ENCODE measurements at places on chromosomes 3 and 15. TPM values are rescaled to one million over a fixed set of nuclear protein-coding genes. Genes with fewer than 3 reads are reported as not detected.

- DNase-seq = no peak
These were observed 262.1 kb upstream of the CHRM5 start for GRCh38 chr15:33706173-33706572.

- no peak for DNase-seq
These were observed 296.7 kb upstream of the LYSMD4 start for GRCh38 chr15:100029868-100030479.

DNA sequence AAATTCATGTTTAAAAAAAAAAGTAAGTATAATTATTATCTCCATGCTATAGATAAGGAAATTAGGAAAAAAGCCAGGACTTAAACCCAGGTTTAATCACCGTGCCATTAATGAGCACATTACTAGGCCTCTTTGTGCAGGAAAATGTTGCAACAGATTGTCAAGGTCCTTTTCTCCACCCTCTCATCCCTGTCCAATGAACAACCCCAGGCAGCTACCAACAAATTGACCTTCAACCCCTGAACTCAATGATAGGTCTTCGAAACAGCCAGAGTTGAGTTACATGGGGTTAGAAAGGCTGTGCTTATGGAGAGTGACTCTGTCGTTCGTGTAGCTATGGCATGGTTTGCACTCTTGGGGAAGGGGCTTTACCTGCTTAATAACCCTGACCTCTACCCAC, 84.2 kb upstream of the CTNNB1 start:
- no peak for DNase-seq

DNA sequence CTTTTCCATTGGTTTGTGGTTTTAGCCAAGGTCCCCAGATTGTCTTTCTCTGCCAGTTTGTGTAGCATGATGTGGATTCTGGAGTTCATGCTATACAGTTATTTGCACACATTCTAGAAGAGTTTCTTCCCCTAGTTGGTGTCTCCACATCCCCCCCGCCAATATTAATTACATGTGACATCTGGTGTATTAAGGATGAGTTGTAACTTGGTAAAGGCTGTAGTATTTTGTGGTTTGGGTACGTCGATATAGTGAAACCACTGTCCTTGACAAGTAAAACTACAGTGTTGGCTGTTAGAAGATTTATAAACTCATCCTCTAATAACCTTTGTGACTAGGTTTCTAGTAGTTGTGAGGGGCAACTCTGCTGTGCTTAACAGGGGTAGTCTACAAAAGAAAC, 23.7 kb upstream of the P4HTM start:
- DNase-seq = no peak

DNA sequence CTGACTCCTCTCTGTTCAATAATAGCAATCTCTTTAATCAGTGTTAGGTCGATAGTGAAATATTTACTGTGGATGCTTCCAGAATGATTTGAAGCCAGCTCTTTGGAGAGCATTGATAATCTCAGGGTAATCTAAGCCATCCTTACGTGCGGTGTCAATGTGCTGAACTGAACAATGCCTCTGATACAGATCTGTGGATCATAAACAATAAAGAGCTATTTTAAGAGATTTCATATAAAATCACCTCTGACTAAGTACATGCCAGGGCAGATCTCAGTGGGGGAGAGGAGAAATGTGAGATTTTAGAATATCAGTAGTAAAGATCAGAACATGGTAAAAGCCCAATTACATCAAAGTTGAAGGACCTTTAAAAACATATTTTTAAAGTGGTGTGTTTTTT, 319.3 kb upstream of the GBE1 start:
- DNase-seq = no peak

DNA sequence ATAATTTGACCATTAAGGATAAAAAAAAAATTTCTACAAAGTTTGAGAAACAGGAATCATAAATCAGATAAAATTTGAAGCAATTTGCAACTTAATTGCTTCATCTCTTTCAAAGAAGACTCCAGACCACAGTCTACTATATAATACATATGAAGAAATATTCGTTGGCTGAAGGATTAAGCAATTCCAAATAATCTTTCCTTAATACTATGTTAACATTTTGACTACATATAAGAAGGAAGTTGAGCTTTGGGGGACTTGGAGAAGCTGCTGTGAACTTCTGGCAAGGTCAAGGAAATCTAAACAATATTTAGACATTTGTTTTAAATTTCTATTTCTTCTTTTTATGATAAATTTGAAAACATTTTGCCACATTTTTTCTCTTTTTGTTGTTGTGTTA, 13.5 kb upstream of the GABRR3 start:
- DNase-seq = no peak

DNA sequence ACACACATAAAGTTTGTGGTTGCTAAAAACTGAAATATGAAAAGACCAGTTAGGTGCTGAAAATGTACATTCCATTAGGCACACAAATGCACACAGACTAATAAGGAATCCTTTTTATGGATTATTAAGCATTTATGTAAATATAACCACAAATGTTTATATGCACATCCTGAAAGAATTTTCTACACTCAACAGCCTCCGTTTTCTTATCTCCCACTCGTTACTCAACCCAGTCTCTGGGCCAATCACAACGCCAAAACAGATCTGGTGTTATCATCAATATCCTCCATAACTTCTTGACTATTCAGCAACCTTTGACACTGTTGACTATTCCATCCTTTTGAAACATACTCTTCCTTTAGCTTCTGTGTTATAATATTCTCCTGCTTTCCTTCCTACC, 136.4 kb downstream of the ATP8B4 start:
- no peak for DNase-seq

- peak; percentile 40 for DNase-seq
These were observed 4.0 kb downstream of the FBXL22 start for GRCh38 chr15:63601026-63601703.

DNA sequence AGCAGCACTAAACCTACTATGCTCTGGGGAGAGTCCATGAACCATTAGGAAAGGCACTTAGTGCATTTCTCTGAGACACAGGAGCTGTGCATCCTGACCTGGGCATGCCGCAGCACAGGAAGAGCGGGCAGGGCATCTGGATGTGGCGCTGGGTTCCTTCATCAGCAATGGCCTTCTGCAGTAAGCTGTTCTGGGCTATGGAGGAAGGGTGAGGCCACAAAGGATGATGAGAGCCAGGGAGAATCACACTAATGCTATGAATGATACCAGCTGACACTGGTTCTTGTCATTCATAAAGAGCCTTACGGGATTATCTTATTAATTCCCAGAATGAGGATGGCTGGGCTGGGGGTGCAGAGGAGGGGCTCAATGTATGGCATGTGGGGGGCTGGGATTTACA, 12.7 kb upstream of the SCN10A start:
- DNase-seq = no peak

- DNase-seq = no peak
These were observed 97.1 kb downstream of the LRRC28 start for GRCh38 chr15:99348412-99348811.

GRCh38 chr3:58521917-58522631, 14.9 kb downstream of the ACOX2 start:
- DNase-seq = no peak

GRCh38 chr3:23175341-23176083, 27.6 kb upstream of the UBE2E2 start:
- no peak for DNase-seq

- no peak for DNase-seq
These were observed 97.8 kb upstream of the MEF2A start for GRCh38 chr15:99467853-99468464.

DNA sequence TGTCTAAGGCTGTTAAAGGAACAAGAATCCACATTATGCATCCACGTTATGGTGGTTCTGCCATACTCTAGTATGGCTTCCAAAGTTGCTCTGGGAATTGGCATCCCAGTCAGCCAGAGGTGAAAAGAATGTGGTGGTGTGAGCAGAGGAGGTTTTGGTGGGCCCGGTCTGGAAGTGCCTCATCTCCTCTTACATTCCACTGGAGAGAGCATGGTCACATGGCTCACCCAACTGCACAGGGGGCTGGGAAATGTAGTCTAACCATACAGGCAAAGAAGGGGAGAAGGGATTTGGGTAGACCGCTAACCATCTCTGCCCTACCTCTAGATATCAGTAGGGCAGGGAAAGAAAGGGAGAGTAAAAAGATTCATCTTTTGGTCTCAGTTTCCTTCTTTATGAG, 3.2 kb upstream of the HEG1 start:
- no peak for DNase-seq

GRCh38 chr3:38599886-38600285, 49.6 kb downstream of the SCN5A start:
- no peak for DNase-seq

GRCh38 chr3:127440384-127440783, 150.1 kb downstream of the TPRA1 start:
- no peak for DNase-seq

DNA sequence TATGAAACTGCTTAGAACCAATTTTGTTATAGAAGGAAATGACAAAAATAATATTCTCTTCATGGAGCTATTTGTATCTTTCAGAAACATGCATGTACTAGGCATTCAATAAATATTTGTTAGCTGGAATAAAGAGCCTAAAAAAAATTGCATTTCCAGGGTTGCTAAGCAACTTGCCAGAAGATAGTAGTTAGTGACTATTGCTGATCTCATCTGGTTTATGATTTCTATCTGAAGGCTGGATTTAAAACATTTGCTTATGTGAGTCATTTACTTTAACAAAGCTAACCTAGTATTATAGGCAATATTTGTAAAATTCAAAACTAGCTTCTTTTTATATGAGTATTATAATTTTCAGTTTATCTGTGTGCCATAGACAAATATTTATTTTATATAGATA, 78.3 kb downstream of the NAALADL2 start:
- no peak for DNase-seq

DNA sequence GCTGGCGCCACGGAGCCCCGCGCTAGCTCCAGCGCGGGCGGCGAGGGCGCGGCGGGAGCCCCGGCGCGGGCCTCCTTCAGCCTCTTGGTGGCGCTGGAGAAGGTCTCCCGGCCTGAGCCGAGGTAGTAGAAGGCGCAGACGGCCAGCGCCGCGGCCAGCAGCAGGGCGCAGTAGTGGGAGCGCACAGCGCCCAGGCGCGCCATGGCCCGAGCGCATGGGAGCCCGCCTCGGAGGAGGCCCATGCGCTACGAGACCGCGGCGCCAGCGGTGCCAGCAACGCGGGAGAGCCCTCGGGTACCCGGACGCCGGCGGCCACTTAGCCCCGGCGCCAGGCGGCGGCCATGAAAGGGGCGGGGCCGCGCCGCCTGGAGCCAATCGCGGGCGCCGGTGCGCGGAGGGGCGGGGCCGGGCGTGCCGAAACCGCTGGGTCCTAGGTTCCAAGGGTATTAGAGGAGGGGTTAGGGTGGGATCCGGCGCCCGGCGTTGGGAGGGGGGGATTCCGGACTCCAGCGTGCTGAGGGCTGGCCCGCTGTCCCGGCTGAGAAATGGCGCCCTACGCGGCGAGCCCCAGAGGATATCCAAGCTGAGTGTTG, at the start of gene XXYLT1:
Gene XXYLT1 (minus strand): TSS at position 343 of the 593 bp plus-strand sequence. CDS start 101 bp downstream, at position 242.
- peak; percentile 92 for DNase-seq

- DNase-seq = no peak
These were observed 154.4 kb downstream of the PEX5L start for GRCh38 chr3:179882292-179882691.

DNA sequence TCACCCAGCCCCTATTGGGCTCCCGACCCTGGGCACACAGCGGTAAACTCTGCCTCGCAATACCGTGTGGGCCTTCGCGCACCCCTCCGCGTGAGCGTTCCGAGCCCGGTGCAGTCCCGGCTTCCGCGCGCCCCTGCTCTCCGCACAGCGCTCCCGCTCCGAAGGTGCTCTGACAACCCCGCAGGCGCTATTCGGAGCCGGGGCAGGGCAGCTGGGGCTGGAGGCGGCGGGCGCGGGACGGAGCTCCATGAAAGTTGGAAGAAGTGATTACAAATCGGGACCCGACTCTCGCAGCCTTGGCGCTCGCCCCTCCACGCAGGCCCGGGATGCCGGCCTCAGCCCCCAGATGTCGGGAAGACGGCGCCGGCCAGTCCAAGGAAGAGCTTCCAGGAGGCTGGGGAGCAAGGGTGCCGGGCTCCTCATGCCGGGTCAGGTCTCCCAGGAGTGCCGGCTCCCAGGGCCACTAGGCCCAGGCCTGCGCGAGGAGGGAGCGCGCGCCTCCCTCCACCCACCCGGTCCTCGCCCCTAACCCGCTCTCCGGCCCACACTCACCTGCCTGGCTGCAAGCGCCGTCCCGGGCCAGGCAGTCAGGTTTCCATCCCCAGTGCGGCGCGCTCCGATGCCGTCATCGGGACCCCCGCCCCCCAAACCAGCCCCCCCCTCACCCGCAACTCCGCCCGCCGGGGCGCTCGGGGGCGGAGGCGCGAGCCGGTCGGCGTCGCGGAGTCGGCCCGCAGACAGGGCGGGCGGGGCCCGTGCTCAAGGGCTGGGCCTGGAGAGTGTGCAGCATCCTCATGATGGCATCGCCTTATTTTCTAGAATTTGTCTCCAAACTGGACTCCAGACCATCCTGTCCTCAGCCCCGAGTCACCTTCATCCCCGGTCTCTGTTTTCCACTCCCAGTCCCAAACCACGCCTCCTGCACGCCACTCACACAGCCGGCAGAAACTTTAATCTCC, at the start of gene KIF7:
Gene KIF7 (minus strand): TSS at position 621 of the 959 bp plus-strand sequence. CDS start 2,537 bp downstream, outside the sequence.
- peak; percentile 40 for DNase-seq

GRCh38 chr3:40162616-40163015, 146.9 kb upstream of the EIF1B start:
- no peak for DNase-seq

DNA sequence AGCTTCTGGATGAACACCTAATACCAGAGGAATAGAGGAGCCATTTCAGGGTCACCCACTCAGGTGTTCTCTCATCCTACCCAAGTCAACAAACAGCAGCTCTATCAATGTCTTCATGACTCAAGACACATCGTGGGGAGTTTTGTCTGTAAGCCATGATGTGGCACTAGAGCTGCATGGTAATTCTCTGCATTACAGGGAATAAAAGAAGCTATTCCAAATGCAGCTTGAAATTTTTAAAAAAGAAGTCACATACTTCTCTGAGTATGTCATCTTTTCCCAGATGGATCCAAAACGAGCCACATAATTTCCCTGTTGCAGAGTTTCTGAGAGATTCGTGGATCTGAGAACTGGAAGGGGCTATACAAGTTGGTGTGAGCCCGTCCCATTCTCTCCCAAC, 6.1 kb upstream of the THSD4 start:
- no peak for DNase-seq

- no peak for DNase-seq
These were observed 22.9 kb upstream of the ZBED2 start for GRCh38 chr3:111617912-111618601.

Gene UROC1
- not detected for total RNA-seq

Gene CCRL2
- total RNA-seq = 1.5 TPM

Gene ITGB5
- 119 TPM for total RNA-seq

Gene DAZL
- total RNA-seq = 0.27 TPM

Gene GOLGA6L24
- total RNA-seq = not detected

Gene SEMA7A
- total RNA-seq = 0.29 TPM

Gene ZWILCH
- total RNA-seq = 4.4 TPM

Gene HRG
- total RNA-seq = not detected

Gene PEX5L
- total RNA-seq = not detected

Gene GP5
- total RNA-seq = 0.81 TPM

Gene ACKR4
- total RNA-seq = not detected

Gene VGLL3
- total RNA-seq = 13.9 TPM

Gene C3orf22
- total RNA-seq = not detected

Gene ZNF501
- total RNA-seq = 5.1 TPM

Gene RASGRF1
- total RNA-seq = not detected

Gene CLDN18
- not detected for total RNA-seq

Gene ITIH4
- total RNA-seq = 8.6 TPM

Gene ARNT2
- 9.4 TPM for total RNA-seq

Gene TNNC1
- 11.0 TPM for total RNA-seq
